NCI-H510A (cell line): ENCODE measurements at places on chromosomes 1 and 21.

- DNase-seq: no peak
Measured at GRCh38 chr1:115291741-115292140, 46.3 kb downstream of the NGF start.

GRCh38 chr1:182348961-182349747, 42.4 kb downstream of the GLUL start:
- DNase-seq: no peak

DNA sequence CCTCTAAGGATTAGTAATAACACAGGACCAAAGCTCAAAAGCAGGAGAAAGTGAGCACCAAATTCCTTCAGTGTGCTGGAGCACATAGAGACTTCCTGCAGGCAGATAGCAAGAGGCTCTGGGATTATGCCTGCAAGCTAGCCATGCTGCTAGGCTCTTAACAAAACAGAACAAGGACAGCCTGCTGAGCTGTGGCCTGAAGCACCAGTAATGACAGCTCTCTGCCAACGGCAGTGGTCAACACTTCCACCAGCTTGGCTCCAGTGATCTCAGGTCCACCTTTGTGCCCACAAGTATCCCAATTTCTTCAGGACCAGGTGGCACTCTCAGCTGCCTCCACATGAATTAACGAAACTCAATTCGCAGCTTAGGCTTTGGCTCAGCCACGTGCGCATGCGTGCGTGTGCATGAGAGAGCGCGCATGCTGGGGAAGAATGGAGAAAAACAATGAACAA, 64.2 kb downstream of the SLC45A1 start:
- no peak for DNase-seq

DNA sequence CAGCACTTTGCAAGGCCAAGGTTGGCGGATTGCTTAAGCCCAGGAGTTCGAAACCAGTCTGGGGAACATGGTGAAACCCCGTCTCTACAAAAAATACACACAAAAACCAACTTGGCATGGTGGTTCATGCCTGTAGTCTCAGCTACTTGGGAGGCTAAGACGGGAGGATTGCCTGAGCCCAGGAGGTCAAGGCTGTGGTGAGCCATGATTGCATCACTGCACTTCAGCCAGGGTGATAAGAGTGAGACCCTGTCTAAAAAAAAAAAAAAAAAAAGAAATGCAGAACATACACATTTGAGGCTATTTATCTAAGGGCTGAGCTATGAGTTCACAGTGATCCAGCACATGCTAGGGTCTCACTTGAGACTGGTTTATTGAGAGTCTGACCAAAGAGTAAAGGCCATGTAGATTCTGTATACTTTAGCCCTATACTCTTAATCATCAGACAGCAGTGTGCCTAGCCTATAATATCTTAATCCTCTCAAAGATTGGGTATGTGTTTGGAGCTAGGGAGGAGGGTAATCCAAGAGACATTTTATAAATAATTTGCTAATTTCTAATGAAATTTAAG, 23.9 kb downstream of the RNF2 start:
- DNase-seq: no peak

DNA sequence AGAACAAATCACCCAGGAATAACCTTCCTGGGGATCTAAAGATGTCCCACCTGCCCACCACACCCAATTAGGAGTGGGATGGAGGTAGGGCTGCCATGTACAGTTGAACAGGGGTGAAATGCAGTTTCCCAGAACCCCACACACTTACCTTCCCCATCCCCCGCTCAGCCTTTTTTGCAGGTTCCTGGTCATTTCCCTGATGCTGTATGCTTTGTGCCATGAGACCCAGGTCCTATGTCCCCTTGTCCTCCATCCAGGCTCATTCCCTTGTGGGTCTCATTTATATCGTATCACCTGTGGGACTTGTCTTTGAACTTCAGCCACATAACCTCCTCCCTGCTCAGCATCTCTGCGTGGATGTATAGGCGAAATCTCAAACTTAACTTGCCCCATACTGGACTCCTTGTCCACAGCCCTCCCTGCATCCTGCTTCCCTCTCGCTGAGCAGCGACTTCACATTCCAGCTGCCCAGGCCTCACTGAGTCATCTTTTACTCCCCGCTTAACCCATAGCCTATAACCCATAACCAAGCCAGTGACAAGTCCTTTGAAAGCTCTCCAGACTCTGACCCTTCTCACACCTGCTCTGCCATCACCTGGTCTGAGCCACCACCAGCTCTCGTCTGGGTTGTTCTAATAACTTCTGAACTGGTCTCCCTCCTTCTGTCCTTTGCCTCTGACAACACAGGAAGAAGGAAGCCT, 4.7 kb downstream of the LDLRAD2 start:
- DNase-seq: no peak

- DNase-seq: no peak
Measured at GRCh38 chr1:62295921-62296491, 23.2 kb downstream of the KANK4 start.
